Occipital lobe (tissue), 3 donors: ENCODE measurements at places on chromosomes 16 and 17. TPM values are rescaled to one million over a fixed set of nuclear protein-coding genes. Genes with fewer than 3 reads are reported as not detected.

Gene TMEM88
- total RNA-seq: 1.2 TPM

Gene CTRB1
- not detected for total RNA-seq

Gene CRISPLD2
- total RNA-seq: 2.7 TPM

Gene PTX4
- total RNA-seq: not detected

Gene EIF3C
- 93.7 TPM for total RNA-seq

DNA sequence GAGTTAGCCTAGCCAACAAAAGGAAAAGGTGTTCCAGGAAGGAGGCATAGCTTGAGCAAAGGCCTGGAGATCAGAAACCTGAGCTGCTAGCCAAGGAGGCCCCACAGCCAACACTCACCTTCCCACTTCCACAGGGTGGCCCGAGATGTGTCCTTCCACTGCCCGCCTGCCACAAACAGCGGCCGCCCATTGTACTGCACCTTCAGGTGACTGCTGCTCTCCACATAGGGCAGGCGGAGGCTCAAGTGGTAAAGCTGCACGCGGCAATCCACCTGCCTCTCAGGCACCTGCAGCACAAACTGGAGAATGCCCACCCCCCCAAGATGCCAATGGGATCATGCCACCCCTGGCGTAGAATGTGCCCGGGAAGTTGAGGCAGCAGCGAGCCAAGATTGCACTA lies 111.5 kb downstream of the RMI2 start:
- DNase-seq: no peak

DNA sequence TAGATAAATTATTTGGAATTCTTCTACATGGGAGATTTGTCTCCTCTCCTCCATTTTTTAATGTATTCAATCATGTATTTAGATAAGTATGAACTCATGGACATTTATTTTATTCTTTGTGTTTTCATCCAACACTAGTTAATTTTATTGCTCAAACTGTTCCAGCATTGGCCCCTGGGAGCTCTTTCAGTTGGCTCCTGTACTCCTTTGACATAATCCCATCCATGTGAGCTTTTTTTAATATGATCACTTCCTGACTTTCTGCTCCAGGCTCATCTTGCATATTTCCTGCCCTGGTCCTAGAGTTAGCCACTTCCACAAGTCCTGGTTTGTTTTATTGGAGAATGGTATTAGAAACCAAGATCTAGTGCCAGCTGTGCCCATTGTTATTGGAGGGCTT lies 419.0 kb upstream of the CDH11 start:
- no peak for DNase-seq

GRCh38 chr17:9999919-10000695 lies 95.0 kb upstream of the RCVRN start:
- DNase-seq: no peak

- DNase-seq: no peak
These were observed 114.7 kb downstream of the AMFR start for GRCh38 chr16:56310690-56311089.

DNA sequence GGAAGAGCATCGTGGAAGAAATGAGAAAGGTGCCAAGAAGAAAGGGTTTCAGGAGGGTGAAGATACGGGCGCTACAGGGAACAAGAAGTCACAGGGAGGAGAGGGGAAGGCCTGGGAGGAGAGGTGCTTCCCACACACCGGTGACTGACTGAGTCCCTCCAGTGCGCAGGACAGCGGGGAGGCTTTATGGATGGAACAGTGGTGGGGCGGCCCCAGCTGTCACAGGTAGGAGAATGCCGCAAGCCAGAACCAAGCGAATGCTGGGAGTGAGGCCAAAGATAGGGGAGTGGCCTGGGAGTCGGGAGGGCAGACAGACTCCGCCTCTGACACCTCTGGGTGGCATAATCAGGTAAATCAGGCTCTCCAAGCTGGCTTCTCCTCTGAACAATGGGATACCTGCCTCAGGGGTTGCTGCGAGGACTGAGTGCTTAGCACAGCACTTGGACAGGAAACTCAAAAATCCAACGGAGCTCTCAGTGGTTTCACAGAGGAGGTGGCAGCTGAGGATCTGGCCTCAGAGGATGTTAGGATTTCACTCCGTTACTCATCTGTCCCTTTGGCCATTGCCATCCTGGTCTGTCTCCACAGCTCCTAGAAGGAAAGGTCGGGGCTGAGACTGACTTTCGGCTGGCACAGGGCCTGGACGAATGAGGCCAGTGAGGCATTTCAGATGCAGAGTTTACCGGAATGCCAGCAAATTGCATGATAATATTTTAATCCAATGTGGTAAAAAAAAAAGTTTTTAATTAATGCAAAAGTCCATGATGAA lies 717 bp upstream of the CNP start:
- no peak for DNase-seq

DNA sequence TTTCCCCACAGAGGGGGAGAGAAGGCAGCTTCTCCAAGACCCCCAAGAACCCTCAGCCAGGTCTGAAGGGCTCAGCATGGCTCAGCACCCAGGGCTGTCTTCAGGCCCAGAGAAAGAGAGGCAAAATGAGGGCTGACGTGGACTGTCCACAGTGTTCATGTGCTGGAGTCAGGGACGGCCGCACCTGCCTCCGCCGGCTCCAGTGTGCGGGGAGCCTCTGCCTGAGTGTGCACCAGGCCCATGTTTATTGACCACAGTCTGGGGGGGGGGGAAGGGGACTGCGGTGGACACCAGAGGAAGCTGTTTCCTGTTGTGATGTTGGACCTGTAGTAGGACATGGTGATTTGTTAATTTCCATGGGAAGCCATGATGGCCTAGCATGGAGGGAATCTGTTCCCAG lies 6.9 kb downstream of the MRM1 start:
- DNase-seq: no peak

- no peak for DNase-seq
These were observed 98.5 kb downstream of the ZNF778 start for GRCh38 chr16:89315791-89316581.

DNA sequence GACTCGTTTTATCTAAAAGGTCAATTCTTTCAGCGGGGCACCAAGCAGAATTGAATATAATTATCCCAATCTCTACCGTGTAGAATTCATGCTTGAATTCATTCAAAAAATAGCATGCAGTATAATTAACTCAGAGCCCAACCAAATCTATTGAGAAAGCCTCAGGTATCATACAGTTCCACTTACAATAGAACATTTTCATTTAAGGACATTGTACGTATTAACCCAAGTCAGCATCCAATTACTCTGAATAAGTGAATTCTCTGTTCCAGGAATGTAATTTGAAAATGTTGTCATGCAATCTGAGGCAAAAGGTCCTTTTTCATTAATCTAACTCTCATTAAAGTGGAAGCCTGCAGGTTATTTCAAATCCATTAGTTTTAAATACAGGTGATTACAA lies 78.5 kb downstream of the SALL1 start:
- no peak for DNase-seq

DNA sequence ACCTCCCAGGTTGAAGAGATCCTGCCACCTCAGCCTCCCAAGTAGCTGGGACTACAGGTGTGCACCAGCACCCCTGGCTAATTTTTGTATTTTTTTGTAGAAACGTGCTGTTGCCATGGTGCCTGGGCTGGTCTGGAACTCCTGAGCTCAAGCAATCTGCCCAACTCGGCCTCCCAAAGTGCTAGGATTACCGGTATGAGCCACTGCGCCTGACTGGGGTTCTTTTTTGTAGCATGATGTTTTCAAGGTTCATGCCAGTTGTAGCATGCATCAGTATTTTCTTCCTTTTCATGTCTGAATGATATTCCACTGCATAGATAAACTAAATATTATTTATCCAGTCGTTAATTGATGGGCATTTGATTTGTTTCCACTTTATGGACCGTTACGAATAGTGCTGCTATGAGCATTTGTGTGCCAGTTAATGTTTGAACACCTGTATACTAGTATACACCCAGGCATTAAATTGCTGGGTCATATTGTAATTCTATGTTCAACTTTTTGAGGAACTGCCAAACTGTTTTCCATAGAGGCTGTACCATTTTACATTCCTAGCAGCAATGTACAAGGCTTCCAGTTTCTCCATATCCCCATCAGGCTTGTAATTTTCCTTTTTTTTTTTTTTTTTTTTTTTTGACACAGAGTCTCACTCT lies 24.8 kb upstream of the CEP20 start:
- no peak for DNase-seq
